ENCODE measurements at places on chromosomes 5 and 9.

DNA sequence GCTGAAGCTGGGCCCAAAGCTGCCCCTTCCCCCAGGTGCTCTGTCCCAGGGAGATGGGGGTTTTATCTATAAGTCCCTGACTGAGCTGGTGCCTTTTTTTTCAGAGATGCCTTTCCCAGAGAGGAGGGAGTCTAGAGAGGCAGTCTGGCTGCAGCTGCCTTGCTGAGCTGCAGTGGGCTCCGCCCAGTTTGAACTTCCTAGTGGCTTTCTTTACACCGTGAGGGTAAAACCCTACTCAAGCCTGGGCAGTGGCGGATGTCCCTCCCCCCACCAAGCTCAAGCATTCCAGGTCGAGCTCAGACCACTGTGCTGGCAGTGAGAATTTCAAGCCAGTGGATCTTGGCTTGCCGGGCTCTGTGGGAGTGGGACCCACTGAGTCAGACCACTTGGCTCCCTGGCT lies 41.3 kb downstream of the CAVIN4 start:
- DNase-seq = no peak

DNA sequence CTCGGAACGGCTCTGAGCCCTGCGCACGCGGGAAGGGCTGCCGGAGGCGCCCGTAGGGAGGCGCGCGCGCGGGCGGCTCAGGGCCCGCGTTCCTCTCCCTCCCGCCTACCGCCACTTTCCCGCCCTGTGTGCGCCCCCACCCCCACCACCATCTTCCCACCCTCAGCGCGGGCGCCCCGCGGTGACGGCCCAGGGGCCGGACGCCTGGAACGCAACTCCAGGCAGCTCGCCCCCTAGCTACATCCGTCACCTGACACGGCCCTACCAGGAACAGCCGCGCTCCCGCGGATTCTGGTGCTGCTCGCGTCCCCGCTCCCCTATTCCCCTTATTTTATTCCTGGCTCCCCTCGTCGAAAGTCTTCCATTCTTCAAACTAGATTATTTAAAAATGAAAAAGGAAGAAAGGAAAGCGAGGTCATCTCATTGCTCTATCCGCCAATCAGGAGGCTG lies at the start of gene CDKN2B-AS1:
TSS of gene CDKN2B-AS1 (plus strand) at position 236 of the 450 bp plus-strand sequence.
- DNase-seq = no peak

GRCh38 chr5:79922626-79923025 lies 68.4 kb downstream of the MTX3 start:
- no peak for DNase-seq

GRCh38 chr9:72943844-72944462 lies 8.9 kb downstream of the ALDH1A1 start:
- no peak for DNase-seq

DNA sequence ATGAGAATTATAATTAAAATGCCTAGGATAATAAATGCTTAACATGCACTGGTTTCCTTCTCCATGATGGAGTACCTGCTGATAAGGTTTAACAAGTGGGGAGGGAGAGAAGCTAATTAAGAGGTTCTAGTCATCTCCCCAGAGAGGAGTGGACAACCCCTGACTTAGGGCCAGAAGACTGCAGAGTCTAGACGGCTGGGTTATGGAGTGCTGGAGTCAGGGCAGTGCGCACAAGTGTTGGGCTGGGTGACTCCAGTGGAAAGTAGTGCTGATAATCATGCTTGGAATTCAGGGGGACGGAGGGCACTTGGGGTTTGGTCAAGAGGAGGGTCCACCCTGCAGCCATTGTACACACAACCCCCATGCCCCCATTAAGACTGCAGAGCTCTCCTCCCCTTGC lies 32.8 kb upstream of the TGFBI start:
- no peak for DNase-seq

DNA sequence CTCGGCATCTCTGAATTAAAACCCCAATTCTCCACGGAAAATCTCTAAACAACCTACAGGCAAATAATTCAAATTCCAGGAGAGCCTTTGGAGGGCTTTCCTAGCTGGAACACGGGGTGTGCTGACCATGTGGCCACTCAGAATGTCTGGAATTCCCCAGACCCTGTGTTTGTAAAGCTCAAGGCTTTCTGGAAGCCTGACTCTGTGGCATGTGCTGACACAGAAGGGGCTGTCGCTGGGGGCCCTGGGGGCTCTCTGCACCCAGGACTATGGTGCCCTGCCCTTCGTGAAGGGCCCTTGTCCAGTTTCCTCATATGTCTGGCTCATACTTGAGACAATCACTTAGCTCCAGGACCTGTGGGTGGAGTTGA lies 29.0 kb upstream of the BOD1 start:
- no peak for DNase-seq

All from esophagus squamous epithelium (tissue), 5 donors.